ENCODE measurements at places on chromosomes 5 and 9. TPM values are rescaled to one million over a fixed set of nuclear protein-coding genes. Genes with fewer than 3 reads are reported as not detected.

DNA sequence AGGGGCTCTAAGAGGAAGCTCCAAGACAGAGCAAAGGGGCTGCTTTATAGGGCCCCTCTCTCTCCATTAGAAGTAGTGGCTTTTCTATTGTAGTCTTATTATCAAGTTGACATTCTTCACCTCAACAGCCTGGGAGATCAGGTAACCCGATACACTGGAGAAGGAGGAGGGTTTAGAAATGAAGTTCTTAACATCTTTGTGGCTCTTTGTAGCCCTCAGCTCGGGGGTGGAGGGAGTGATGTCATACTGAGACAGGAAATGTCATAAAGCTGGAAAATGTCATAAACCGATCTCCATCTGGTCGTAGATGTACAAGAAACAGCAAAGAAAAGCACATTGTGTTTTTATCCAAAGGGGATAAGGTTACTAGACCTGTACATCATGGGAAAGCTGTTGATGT is 17.9 kb downstream of the PDZD2 start:
- H3K27ac ChIP-seq = no peak overlapping the region
- no peak overlapping the region for H3K4me3 ChIP-seq
- H3K4me1 ChIP-seq = no peaks in the 10 kb centered on the region

The CARD6 gene
- total RNA-seq = 0.53 TPM

- H3K27ac ChIP-seq = no peak overlapping the region
- no peaks in the 10 kb centered on the region for H3K27me3 ChIP-seq
Observed at GRCh38 chr5:56515011-56515410, 281.9 kb upstream of the ANKRD55 start.

- no peak overlapping the region for H3K4me3 ChIP-seq
- no peak overlapping the region for H3K27ac ChIP-seq
- peaks cover 12% of the 10 kb centered on the region for H3K4me1 ChIP-seq
- no peak for DNase-seq
- peaks cover 66% of the 10 kb centered on the region for H3K27me3 ChIP-seq
Observed at GRCh38 chr9:137167277-137167746, 2.5 kb downstream of the LRRC26 start.

DNA sequence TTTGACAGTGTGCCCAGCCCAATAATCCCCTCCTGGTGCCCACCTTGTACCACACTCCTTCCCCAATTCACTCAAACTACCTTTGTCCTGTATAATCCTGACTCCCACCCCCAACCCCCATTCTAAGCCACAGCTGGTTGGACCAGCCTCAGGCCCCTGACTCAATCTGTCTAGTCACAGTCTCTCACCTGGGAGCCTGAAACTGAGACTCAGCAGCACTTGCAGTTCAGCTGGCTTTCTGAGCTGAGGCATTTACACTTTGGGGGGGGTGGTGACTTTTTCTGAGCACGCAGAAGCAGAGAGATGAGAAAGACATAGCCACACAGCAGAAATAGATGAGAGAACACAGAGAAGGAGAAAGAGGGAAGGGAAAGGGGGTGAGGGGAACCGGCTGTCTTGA is 247.3 kb downstream of the MAN2A1 start:
- peaks cover 4% of the 10 kb centered on the region for H3K4me1 ChIP-seq
- no peak overlapping the region for H3K4me3 ChIP-seq
- no peak overlapping the region for H3K27ac ChIP-seq

DNA sequence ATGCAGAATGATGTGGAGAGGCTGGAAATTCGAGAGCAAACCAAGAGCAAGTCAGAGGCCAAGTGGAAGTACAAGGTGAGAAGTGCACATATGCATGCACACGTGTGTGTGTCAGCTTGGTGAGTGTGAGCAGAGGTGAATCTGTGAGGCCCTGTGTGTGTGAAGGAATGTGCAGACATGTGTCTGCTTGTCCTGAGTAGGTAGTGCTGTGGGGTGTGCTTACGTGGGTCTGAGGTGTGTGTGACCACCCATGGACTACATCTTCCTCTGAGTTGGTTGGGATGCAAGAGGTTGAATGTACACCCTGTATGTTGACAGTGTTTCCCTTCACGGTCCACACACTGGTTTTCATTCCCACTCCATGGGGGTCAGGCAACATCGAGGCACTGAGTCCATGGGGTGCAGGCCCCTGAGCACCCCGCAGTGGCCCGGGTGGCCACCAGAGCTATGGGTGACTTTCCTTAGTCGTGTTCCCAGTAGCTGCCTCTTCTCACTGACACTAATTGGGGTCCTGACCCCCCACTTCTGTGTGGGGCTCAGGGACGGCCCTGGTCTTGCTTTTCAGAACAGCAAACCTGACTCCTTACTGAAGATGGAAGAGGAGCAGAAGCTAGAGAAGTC is 86.7 kb downstream of the PHF2 start:
- peaks cover 56% of the 10 kb centered on the region for H3K36me3 ChIP-seq
- H3K4me1 ChIP-seq = no peaks in the 10 kb centered on the region
- DNase-seq = no peak
- no peaks in the 10 kb centered on the region for H3K27me3 ChIP-seq
- H3K27ac ChIP-seq = no peak overlapping the region

The PCDHGA11 gene
- total RNA-seq = not detected

GRCh38 chr9:134875371-134875770 is 5.2 kb upstream of the FCN2 start:
- no peak for DNase-seq
- no peaks in the 10 kb centered on the region for H3K36me3 ChIP-seq
- no peak overlapping the region for H3K4me3 ChIP-seq
- H3K27ac ChIP-seq = no peak overlapping the region
- H3K27me3 ChIP-seq = peaks cover 3% of the 10 kb centered on the region

DNA sequence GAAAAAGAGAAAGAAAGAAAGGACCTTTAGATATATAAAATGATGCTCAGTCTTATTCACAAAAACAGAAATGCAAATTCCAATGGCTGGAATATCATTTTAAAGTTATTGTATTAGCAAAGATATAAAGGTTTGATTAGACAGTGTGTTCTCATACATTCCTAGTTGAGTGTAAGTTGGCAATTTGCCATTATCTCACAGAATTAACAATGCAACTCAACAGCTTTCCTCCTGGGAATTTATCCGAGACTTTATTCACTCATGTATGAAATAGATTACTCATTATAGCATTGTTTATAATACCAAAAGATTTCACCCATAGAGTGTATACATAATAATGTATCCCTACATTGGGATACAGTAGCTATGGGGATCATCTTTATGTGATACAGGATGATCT is 27.1 kb upstream of the MLLT3 start:
- H3K36me3 ChIP-seq = no peaks in the 10 kb centered on the region
- H3K27ac ChIP-seq = no peak overlapping the region
- no peak for DNase-seq
- H3K27me3 ChIP-seq = no peaks in the 10 kb centered on the region
- no peaks in the 10 kb centered on the region for H3K4me1 ChIP-seq

The SLC38A9 gene
- total RNA-seq = 10.0 TPM

GRCh38 chr9:88746029-88746742 is 211.2 kb downstream of the NXNL2 start:
- no peak for DNase-seq
- no peak overlapping the region for H3K4me3 ChIP-seq
- H3K27me3 ChIP-seq = no peaks in the 10 kb centered on the region
- no peaks in the 10 kb centered on the region for H3K36me3 ChIP-seq
- no peaks in the 10 kb centered on the region for H3K4me1 ChIP-seq

GRCh38 chr9:19513671-19514275 is 105.0 kb downstream of the ACER2 start:
- H3K27ac ChIP-seq = no peak overlapping the region
- H3K4me1 ChIP-seq = no peaks in the 10 kb centered on the region
- H3K4me3 ChIP-seq = no peak overlapping the region
- no peaks in the 10 kb centered on the region for H3K36me3 ChIP-seq
- no peak for DNase-seq

DNA sequence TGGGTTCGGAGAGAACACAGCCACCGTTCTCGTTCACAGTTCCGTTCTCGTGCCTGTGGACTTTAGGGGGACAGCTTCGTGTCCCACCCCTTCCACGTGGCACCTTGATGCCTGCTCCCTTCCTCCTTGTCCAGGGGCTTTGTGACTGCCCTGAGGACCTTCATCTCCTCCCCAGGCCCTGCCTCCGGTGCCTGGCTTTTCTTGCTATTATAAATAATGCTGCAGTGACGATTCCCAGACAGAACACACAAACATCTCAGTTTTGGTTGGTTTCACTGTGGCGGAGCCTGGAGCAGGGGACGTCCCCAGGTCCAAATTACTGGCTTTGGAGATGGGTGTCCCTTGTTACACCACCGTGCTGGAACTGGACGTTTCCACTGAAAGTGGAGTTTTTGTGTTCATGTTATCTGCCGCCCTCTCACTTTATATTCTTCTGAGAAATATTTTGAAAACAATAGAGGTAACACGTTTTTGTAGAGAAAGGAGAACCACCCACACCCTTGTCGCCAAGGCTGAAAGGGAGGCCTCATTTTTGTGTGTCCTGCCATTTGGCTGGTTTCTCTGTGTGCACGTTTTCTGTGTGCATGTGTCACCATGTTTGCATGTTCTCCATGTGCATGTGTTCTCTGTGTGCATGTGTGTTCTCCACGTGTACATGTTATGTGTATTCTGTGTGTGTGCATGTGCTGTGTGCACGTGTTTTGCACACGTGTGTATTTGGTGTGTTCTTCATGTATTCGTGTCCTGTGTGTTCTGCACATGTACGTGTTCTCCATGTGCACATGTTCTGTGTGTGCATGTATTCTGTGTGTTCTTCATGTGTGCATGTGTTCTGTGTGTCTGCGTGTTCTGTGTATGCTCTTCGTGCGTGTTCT is 24.2 kb downstream of the WNK2 start:
- DNase-seq = no peak
- no peak overlapping the region for H3K27ac ChIP-seq
- no peaks in the 10 kb centered on the region for H3K36me3 ChIP-seq
- peaks cover 4% of the 10 kb centered on the region for H3K4me1 ChIP-seq

GRCh38 chr5:108311682-108312081 is 70.2 kb downstream of the FBXL17 start:
- H3K4me1 ChIP-seq = no peaks in the 10 kb centered on the region
- H3K36me3 ChIP-seq = no peaks in the 10 kb centered on the region
- H3K4me3 ChIP-seq = no peak overlapping the region
- no peaks in the 10 kb centered on the region for H3K27me3 ChIP-seq

DNA sequence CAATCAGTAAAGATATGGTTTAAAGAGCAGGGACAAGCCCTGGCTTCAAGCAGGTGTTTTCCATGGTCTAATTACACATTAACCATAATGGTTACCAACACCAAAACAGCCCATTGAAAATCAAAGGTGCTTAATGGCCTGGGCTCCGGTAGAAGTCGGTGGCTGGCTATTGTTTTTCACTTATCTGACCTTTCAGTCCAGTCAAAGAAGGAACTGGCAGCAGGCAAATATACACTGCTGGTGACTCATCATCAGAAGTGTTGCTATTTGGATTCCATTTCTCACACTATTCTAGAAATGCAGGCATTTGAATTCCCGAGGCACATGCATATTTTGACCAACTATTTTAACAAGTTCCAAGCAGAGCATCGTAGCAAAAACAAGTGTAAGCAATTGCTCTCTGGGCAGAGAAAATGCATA is 26.3 kb upstream of the GABRP start:
- no peak overlapping the region for H3K27ac ChIP-seq
- H3K27me3 ChIP-seq = no peaks in the 10 kb centered on the region
- DNase-seq = no peak
- H3K4me3 ChIP-seq = no peak overlapping the region

DNA sequence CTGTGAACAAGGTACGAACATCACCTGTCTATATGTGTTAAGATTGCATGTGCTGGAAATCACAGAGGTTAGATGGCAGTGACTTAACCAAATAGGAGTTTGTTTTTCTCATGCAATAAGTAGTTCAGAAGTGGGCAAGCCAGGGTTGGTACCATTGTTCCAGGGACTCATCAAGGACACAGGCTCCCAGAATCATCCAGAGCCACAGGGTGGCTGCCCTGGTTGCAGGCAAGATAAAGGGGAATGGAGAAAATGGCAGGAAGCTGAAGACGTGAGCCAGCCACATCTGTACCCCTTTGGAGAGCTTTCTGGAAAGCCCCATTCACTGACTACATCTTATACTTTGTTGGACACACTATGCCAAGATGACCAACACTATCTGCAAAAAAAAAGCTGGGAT is 126.0 kb upstream of the IL12B start:
- no peaks in the 10 kb centered on the region for H3K27me3 ChIP-seq
- H3K4me3 ChIP-seq = no peak overlapping the region
- H3K27ac ChIP-seq = no peak overlapping the region
- H3K4me1 ChIP-seq = peaks cover 16% of the 10 kb centered on the region

The PCDHB9 gene
- not detected for total RNA-seq

- H3K4me1 ChIP-seq = no peaks in the 10 kb centered on the region
- H3K4me3 ChIP-seq = no peak overlapping the region
- H3K27ac ChIP-seq = no peak overlapping the region
- no peak for DNase-seq
Observed at GRCh38 chr5:8445139-8445538, 576.2 kb downstream of the MTRR start.

The IFNK gene
- total RNA-seq = not detected

Measured in CD4-positive, alpha-beta T cell (primary cell).